ACHN (cell line): ENCODE measurements at places on chromosomes 2 and 18.

- no peak for DNase-seq
These were observed 155.8 kb downstream of the PTPRM start for GRCh38 chr18:7722955-7723354.

DNA sequence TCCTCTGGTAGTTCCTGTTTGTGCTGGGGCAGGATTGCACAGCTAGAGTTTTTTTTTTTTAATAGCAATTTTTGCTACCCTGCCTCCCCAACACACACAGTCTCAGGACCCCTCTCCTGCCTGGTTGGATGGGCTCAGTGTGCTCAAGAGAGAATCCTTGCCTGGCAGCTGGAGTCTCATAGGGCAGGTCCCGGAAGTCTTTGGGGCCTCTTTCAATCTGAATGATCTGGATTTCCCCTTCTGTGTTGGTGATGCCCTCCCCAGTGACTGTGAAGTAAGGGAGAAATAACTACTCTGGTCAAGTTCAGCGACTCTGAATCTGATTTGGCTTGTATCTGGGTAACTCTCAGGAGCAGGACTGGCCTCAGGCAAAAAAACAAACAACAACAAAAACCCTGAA lies 220.6 kb upstream of the LRRTM1 start:
- no peak for DNase-seq

GRCh38 chr2:228447266-228447915 lies 265.9 kb upstream of the SPHKAP start:
- no peak for DNase-seq

GRCh38 chr2:68857855-68858456 lies 13.2 kb downstream of the BMP10 start:
- no peak for DNase-seq

DNA sequence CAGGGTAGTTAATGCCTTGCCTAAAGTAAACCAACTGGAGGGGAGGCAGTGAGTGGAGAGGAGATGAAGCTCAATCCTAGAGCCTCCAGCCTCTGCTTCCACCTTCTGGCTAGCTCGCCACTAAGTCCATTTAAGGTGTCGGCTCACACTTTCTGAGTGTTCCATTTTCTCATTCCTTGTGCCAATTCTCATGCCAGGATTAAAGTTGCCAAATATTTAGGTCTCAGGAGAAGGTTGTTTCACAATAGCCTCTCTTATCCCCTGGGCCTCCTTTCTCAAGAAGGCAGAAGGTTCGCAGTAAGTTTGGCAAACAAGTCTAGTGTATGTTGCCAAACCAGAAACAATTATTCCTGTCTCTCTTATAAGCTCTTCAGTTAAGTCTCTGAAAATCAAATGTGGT lies 57.2 kb downstream of the TACR1 start:
- no peak for DNase-seq

- no peak for DNase-seq
These were observed 55.1 kb downstream of the INO80C start for GRCh38 chr18:35442701-35443100.

DNA sequence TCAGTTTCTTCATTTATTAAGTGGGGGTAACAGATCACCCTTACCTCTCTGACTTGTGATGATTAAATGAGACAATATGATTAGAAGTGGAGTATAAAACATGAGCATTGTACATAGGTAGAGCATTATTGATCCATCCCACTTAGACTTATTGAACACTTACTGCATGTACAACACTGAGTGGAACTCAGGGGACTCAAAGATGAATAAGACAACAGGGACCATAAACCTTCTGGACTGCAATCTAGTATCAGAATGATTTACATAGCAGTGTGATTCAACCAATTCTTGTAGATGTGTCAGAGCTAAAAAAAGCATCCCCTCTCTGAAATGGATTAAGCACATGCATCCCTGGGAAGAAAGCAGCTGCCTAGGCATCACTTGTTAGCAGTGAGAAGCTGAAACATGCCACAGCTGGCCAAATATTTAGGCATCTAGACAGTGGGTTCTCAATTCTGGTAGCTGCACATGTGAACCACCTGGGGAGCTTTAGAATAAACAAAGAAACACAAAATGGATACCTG lies 111.5 kb downstream of the CYRIA start:
- DNase-seq, result no peak

DNA sequence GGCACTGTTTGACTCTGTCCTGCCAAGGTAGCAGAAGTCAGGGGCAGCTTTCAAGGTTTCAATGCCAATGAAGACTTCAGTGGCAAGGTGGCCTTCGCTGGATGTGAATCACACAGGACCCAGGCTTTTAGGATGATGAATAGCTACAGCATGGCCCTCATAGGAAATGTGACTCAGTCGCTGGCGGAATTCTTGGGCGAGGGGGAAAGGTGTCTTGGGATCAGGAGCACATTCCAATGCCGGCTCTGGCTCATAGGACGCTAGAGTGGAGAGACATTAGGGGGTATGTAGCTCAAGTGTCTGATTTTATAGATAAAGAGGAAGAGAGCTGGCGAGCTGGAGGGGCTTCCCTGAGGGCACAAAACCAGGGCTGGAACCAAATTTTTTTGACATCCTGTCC lies 68.6 kb downstream of the SMIM21 start:
- DNase-seq, result no peak
